ENCODE measurements at places on chromosomes 1 and 21.

DNA sequence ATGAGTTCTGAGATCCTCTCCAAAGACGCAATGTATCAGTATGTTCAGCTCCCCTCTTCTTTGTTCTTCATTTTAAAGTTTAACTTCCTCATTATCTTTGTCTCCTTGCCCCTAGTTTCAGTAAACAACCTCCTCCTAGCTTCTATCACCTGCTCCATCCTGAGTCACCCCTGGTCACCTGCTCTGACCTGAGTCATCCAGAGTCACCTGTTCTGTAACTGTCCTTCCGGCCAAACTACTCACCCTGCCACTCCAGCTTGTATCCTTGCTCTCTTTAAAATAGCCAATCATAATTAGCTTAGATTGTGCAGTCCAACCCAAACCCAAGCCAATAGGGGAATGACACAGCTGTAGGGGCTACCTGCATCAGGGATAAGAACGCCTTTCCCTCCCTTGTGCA is 332.0 kb downstream of the OLFM3 start:
- no peak for DNase-seq

DNA sequence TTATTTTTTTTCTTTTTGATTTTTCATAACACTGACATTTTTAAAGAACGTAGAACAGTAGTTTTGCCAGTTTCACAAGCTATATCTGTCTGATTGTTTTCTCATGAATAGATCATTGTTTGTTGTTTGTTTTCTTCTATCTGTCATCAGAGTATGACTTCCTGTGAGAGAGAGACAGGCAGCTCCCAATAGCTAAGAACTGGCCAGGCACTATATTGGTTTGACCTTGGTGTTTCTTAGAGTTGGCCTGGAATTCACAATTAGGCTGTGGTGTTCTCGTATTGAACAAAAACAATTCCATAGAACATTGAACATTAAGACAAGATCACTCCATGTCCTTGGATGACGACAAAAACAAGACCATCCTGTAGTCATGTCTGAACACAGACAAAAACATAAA is 43.4 kb downstream of the RPS6KC1 start:
- DNase-seq: no peak

DNA sequence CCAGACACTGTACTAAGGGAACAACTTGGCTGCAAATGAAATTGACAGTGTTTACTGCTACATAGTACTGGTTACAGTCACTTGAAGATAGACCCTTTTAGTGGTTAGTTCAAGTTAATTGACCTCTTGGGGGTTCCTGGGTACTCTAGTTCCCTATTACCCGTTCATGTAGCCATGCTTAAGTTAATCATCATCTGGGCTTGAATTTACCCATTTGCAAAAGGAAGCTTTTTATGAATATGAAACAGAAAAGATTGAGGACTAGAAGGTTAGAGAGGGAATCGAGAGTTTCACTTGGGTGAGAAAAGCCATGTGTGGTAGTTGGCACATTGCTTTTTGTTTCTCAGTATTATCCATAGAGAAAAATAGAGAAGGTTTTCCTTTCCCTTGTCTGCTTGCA is 2.7 kb downstream of the MIA3 start:
- no peak for DNase-seq

DNA sequence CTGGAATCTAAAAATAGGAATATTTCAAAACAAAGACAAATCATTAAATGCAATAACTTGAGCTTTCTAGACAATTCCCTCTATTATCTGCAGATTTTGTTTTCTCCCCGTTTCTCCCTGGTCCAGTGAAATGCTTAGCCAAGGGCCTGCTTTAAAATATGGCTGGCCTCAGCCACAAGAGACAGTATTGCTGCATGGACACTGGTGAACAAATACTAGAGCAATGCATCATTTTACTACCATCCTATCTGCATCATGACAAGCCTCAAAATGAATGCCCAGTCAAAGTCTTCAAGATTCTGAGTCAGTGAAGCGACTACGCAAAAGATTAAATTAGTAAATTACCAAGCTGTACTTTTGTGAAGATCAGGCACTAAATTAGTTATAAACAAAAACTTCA is 80.5 kb downstream of the ENAH start:
- no peak for DNase-seq
